ENCODE measurements at places on chromosomes 12 and 14.

GRCh38 chr14:29458547-29458946 lies 469.1 kb downstream of the PRKD1 start:
- no peak for DNase-seq

DNA sequence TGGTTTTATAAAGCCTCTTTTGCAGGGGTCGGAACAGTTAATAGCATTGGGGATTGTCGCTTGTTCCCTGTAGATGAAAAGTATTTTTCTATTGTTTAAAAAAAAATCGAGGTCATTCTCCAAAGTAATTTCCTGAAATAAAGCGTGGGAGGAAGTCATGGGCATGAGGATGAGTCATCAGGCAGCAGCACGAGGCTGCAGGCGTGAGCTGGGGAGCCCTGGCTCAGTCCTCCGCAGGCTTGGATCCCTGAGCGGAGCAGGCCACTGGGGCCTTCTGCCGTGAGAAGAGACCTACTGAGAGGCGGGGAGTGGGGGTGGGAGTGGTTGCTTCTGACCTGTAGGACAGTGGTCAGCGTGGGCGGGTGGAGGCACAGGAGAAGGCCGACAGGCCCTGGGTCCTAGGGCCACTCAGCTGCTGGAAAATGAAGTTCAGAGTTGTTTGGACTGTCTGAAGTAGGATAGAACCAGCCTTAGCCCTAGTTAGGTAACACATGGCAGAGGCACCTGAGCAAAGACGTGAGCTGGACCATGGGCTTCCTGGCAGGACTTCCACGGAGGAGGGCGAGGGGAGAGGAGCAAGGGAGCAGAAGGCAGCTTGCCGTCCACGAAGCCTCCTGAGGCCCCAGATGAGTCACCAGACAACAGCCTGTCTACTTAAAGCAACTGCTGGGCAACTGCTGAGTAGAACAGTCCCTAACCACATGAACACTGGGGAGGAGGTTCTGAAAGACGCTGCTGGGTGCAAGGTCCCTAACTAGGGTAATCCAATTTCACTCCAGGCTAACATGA lies 21.1 kb upstream of the LGALS3 start:
- peak; percentile 71 for DNase-seq

DNA sequence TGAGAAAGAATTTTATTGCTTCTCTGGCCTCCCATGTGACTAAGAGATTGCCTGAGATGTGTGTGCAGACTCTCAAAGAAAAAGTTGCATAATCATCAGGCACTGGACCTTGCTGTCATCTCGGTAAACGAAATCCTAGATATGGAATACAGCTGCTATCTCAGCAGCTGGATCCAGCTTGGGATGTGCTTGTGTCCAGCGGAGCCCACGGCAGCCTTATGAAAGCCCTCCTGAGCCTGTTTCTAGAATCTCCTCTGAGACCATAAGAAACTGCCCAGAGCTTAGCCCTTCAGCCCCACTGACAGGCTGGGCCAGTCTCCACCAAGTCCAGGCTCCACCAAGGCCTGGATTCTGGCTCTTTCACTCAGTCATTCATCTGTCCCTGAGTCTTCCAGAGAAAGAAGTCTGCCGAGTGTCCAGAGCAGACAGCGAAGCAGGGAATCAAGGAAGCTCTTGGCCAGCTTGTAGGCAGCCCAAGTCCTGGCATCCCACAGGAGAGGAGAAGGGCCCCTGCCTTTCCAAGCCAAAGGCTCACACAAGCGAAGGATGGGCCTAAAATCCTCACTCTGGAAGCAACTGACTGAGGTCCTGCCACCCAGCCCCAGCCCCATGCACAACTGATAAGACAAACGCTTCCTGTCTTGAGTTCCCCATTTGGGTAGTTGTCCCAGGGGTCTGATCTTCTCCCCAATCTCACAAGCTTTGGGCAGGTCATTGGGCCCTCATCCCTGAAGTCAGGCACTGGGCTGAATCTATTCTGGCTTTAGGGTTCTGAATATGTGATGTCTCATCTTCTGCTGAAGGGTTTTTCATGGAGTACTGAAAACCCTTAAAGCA lies 97.8 kb downstream of the SEC23A start:
- DNase-seq = no peak

DNA sequence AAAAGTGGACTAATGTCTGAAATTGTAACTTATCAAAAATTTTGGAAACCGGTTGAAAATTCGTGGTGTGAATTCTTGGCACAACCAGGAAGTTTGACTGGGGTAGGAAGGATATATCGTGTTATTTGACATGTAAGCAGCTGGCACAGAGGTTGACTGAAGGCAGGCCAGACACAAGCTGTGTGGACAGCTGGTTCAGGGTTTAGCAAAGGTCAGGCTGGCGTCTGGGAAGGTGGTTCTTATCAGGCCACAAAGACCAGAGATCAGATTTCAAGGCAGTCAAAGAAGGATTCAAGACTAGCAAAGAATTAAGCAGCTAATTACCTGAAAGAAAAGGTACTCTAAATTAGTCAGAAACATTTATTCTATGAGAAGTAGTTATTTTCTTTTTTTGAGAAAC lies 450.2 kb upstream of the MDGA2 start:
- DNase-seq = no peak
